T-helper 1 cell (primary cell): ENCODE measurements at places on chromosomes 12 and 14.

- DNase-seq: no peak
Observed at GRCh38 chr12:114272071-114272470, 133.9 kb downstream of the TBX5 start.

GRCh38 chr12:55724226-55724939 is 4.2 kb downstream of the RDH5 start:
- peak; percentile 48 for DNase-seq

- no peak for DNase-seq
Observed at GRCh38 chr14:86799244-86799647, 1193.7 kb downstream of the GALC start.

- no peak for DNase-seq
Observed at GRCh38 chr12:100827901-100828520, 33.4 kb downstream of the ANO4 start.

GRCh38 chr14:103395244-103395643 is 10.0 kb downstream of the MARK3 start:
- DNase-seq: no peak

DNA sequence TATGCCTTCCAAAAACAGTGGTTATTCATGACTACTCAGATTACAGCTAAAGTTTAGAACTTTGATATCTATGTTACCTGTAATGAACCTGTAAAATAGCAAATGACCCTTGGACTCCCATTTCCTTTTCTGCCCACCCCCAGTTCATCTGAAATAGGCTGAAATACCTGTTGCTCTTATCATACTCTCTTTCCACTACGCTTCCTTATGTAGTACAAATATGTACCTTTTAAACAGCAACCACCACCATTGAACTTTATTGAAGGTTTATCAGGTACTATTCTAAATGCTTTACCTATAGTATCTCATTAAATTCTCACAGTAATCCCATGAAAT is 239.7 kb downstream of the SSPN start:
- DNase-seq: no peak

DNA sequence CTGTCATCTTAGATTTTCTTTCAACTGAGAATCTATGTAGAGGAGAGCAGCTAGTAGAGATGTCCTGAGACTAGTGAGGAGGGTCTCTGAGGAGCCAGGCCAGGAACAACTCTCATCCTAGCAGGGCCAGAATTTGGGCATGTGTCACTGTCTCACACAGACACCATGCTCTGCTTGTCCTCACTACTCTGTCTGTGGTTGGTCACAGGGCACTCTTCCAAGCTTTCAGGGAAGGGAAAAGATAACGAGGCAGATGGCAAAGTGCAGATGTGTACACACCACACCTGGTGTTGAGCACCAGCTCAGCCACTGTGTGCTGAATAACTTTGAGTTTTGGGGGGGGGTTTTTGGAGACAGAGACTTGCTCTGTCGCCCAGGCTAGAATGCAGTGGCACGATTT is 2.5 kb downstream of the SSPN start:
- no peak for DNase-seq

GRCh38 chr12:6974180-6974579 is 3.5 kb downstream of the EMG1 start:
- no peak for DNase-seq

DNA sequence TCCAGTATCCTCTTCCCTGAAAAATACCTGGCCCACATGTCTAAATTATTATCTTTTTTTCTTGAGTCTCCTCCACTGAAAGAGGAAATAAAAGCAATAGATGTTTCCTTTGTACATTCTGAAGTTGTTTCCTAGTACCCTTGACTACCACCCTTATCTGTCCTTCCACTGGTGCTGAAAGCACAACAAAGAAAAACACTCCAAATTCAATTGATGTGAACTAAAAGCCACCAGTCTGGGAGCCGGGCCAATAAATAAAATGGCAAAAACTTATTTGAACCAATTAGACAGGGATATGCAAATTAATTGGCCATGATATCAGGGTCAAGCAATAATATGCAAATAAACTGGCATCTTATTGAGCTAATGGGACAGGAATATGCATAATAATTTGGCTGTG is 330.5 kb downstream of the PAWR start:
- DNase-seq: no peak

DNA sequence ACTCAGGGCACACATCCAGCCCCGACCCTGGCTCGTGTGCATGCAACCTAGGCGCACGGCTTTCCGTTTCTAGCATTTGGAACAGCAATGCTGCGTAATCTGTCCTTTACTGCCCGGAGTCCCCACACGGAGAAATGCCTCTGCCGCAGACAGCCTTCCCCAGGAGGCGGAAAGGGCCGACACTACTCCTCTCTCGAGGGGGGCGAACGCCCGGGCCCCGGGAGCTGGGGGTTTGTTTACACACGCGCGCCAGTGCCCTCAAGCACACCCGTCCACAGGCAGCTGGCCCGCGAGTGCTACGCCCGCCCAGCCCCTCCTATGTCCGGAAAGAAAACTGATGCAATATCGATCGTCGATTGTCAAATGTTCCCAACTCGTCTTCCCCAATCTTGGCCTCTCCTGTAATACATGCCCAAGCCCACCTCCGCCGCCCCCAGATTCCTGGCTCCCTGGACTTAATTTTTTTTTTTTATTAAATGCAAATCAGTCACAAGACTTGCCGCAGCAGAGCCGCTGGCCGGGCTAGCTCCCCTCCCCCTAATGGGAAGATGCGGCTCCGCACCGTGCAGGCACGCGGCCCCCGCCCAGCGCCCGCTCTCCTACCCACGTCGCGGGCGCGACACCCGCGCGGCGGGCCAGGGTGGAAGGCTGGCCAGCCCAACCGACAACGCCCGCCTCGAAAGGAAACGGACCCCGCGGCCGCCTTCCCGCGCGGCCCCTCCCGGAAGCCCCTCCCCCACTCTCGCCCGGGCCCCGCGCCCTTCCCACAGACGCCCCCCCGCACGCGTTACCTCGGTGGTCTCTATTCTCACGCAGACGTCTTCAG is 642 bp downstream of the SLC38A2 start:
- peak; percentile 50 for DNase-seq

DNA sequence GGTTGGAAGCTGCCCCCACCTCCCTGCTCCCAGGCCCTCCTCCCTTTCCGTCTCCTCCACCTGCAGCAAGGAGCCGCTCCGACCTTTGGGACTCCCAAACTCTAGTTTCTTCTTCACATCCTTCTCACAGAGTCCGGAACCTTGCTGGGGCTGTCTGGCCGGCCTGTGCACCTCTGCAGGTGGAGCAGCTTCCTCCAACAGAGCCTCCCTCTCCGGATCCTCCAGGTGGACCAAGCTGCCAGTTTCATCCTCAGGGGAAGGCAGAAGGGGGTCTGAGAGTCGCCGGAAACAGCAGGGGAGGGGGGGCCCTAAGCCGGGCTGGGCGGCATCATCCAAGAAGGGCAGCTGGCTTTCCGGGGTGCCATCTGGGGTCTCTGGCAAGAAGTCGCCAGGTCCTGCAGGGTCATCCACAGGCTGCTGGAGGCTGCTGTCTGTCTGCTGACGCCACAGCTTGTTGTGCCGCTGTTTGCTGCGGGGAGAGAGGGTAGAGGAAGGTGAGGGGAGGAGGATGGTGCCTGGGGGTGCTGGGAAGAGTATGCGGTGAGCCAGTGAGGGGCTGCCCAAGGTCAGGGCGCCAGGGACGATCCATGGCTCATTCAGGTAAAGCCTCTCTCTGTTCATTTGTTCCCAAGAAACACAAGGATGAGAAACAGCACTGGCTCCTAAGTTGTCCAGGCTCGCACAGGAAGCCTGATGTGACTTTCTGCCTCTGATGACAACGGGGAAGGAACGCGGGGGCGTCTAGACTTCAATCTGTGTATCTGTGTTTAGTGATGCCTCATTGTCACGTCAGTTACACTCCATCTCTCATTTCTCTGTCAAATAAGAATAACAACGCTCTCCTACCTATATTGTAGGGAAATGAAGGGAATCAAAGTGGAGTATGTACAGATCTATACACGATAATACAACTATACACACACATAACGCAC is 61.3 kb upstream of the CORO1C start:
- no peak for DNase-seq

DNA sequence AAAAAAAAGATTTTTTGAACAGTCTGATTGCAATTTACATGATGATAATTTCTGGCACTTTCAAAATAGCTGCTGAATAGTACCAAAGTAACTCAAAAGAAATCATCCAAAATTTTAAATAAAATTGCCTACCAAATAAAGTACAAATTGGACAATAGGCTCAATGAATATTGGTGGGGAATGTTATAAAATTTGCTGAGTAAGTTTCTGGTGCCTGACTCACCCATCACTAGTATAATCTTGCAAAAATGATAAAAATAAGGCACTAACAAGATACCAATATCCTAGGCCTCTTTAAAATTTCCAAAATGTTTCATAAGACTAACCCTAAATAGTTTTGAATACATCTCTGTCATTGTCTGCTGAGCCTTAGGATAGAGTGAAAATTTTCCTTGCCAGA is 145.3 kb upstream of the LRFN5 start:
- no peak for DNase-seq
